Mononuclear cell (primary cell): ENCODE measurements at places on chromosomes 1 and 21. TPM values are rescaled to one million over a fixed set of nuclear protein-coding genes. Genes with fewer than 3 reads are reported as not detected.

Gene ZMPSTE24
- 17.2 TPM for total RNA-seq

Gene EPHA8
- not detected for total RNA-seq

Gene EPB41
- 159 TPM for total RNA-seq

Gene AMY2A
- not detected for total RNA-seq

Gene SLC5A9
- total RNA-seq: 0.10 TPM

Gene OR6N1
- total RNA-seq: under 0.01 TPM

Gene FOXO6
- total RNA-seq: 0.31 TPM

Gene CD247
- total RNA-seq: 162 TPM

Gene HSPA13
- total RNA-seq: 52.8 TPM

Gene AMY1B
- total RNA-seq: not detected

Gene HES3
- not detected for total RNA-seq

Gene NBPF9
- 24.5 TPM for total RNA-seq

Gene LCE2A
- not detected for total RNA-seq

Gene PROX1
- total RNA-seq: 0.31 TPM

Gene LRRC71
- not detected for total RNA-seq

Gene RHCE
- not detected for total RNA-seq

Gene FYB2
- not detected for total RNA-seq

Gene UBXN10
- total RNA-seq: 0.52 TPM

Gene LCE1B
- not detected for total RNA-seq

Gene PARP1
- total RNA-seq: 34.1 TPM

Gene RHEX
- not detected for total RNA-seq

Gene TESK2
- total RNA-seq: 4.0 TPM

Gene CADM3
- total RNA-seq: 0.10 TPM

Gene PIGV
- 5.2 TPM for total RNA-seq

Gene C1orf74
- total RNA-seq: 1.0 TPM

Gene CLCNKB
- total RNA-seq: not detected

Gene TCHH
- total RNA-seq: not detected

Gene ZNF593OS
- total RNA-seq: not detected

Gene PATJ
- total RNA-seq: 45.0 TPM

Gene PDC
- total RNA-seq: not detected

Gene VAV3
- total RNA-seq: 41.1 TPM

Gene CYYR1
- 0.10 TPM for total RNA-seq

Gene LINGO4
- total RNA-seq: under 0.01 TPM

Gene TMEM234
- total RNA-seq: 6.6 TPM

Gene CALML6
- not detected for total RNA-seq

Gene SNX7
- total RNA-seq: 0.42 TPM

Gene MRPL9
- 78.4 TPM for total RNA-seq

Gene DIRAS3
- total RNA-seq: not detected

Gene GPA33
- total RNA-seq: 2.6 TPM

Gene KCNJ15
- total RNA-seq: 0.42 TPM
